ENCODE measurements at places on chromosomes 4 and X.

- no peak for DNase-seq
Observed at GRCh38 chrX:6053141-6053540, 175.5 kb downstream of the NLGN4X start.

DNA sequence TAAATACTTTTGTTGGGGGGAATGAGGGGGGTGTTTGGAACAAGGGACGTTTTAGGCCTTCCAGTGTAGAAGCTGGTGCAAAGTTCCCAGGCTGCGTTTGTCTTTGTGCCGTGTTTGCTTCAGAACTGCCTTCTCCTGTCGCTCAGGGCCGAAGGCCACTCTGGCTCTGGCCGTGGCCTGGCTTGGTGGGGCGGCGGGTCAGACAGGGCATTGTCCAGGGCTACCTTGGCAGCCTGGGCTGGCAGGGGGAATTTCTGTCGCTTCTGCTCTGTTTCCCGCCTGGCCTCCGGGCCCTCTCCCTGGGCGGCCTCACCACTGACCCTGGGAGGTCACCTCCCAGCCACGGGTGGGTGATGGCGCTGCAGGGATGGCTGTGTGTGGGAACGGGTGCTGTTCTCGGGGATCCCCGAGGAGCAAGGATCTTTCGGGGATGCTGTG is 140.0 kb downstream of the COL4A6 start:
- DNase-seq = no peak

- DNase-seq = no peak
Observed at GRCh38 chr4:138658518-138658917, 357.1 kb upstream of the NOCT start.

- DNase-seq = no peak
Observed at GRCh38 chr4:128277856-128278255, 9.8 kb downstream of the PGRMC2 start.

GRCh38 chr4:175536852-175537453 is 275.1 kb downstream of the GPM6A start:
- no peak for DNase-seq

Measured in activated effector memory CD4-positive, alpha-beta T cell treated with Interleukin-2 at 50 U/mL for 16 hours (primary cell).